ENCODE measurements at places on chromosomes 1 and 21.

DNA sequence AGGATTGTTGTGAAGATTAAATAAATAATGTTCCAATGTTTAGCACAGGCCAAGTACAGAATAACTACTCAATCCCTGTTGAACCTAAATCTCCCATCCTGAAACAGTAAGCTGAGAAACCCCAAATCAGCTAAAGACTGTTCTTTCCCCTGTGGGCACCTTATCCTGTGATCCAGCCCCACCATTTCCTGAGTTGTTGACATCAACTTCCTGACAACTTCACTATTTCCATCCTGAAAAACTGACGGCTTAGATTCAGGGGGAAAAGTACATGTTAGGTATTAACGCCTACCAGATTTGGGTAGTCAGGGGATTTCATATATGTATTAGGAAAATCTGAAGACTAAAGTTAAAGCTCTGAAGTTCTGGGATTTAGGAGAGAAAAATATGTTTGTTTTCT lies 51.7 kb upstream of the PALMD start:
- DNase-seq = no peak

DNA sequence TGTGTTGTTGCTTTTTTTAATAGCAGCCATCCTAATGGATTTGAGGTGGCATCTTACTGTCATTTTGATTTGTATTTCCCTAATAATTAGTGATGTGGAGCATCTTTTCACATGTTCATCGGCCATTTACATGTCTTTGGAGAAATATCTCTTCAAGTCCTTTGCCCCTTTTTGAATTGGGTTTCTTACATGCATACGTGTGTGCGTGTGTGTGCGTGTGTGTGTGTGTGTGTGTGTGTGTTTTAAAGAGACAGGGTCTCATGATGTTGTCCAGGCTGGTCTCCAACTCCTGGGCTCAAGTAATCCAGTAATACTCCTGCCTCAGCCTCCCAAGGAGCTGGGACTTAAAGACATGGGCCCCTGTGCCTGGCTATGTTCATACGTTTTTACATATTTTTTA lies 9.5 kb downstream of the PKNOX1 start:
- no peak for DNase-seq

- DNase-seq = no peak
Measured at GRCh38 chr21:15976807-15977206, 247.0 kb downstream of the USP25 start.

DNA sequence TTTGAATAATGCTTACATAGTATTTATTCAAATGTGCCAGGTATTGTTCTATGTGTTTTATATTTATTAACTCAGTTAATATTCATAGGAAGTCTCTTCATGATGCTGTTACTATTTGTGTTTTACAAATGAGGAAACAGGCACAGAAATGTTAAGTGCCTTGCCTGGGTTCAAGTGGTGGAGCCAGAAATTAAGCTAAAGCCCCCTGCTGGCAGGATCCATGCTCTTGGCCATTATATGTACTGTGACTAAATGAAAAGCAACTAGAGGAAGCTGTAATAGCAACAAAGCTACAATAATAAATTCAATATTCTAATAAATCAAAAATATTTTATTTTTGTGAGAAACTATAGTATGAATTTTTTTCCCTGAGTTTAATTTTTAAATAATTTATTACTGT lies 30.0 kb downstream of the IARS2 start:
- DNase-seq = no peak

- no peak for DNase-seq
Measured at GRCh38 chr1:221598122-221598521, 143.8 kb downstream of the DUSP10 start.

- peak; percentile 67 for DNase-seq
Measured at GRCh38 chr1:205791568-205792180, 16.4 kb upstream of the RAB29 start.

- no peak for DNase-seq
Measured at GRCh38 chr1:174114788-174115448, 44.4 kb upstream of the RABGAP1L start.

- no peak for DNase-seq
Measured at GRCh38 chr21:32331444-32332305, 33.0 kb downstream of the MRAP start.

- no peak for DNase-seq
Measured at GRCh38 chr1:230280054-230280795, 145.9 kb downstream of the PGBD5 start.
